ENCODE measurements at places on chromosomes 1 and 21. TPM values are rescaled to one million over a fixed set of nuclear protein-coding genes. Genes with fewer than 3 reads are reported as not detected.
A peak's percentile ranks its signal among the peaks of the same experiment; 100 is the strongest.

MYOC gene
- 31.0 TPM for total RNA-seq

DNA sequence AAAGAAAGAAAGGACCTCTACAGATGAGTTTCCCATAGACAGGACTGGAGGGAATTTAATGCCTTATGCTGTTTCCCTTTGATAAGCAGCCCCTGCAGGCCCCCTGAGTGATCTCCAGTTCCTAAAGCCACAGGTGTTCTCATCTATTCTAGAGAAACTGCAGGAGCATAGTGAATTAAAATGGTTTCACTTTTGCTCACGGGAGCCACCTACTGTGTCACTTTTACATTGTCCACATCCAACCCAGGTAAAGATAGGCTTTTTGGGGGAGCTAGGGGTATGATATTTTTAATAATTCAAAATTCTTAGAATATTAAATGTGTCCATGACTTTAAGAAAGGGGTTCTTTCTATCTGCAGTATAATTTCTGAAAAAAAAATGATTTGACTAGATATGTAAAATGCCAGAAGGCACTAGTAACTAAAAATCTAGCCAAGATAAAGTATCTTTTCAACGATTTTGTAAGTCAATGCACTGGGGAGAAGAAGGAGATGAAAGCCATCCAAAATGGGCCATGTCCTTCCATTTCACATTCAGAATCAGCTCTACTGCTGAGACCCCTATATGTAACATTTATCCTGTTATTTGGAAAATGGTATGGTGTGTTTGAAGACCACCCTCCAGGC, 267.3 kb upstream of the DUSP10 start:
- no peak for DNase-seq
- H3K27me3 ChIP-seq, result no peaks in the 10 kb centered on the region
- H3K36me3 ChIP-seq, result no peaks in the 10 kb centered on the region
- no peak overlapping the region for H3K4me3 ChIP-seq
- no peaks in the 10 kb centered on the region for H3K4me1 ChIP-seq

- H3K4me3 ChIP-seq, result no peak overlapping the region
- H3K27ac ChIP-seq, result no peak overlapping the region
- H3K4me1 ChIP-seq, result no peaks in the 10 kb centered on the region
- no peaks in the 10 kb centered on the region for H3K27me3 ChIP-seq
- peaks cover 5% of the 10 kb centered on the region for H3K36me3 ChIP-seq
- DNase-seq, result peak; percentile 46
Measured at GRCh38 chr1:3817821-3818597, 21.7 kb upstream of the LRRC47 start.

DNA sequence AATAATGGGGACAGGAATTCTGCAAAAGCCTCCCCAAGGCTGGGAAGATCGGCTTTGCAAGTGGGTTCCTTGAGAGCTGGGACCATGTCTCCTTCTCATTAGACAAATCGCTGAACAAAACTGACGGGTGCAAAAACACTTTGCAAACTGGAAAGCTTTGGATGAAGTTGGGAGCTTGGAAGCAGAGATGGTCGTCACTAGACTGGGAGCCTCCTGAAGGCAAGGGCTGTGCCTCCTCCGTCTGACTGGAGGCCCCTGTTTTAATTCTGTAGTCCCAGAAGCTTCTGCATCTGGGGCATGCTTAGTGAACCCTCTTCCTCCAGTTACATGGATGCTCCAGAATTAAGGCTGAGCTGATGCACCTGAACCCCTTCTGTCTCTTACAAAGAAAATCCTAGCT, 82.3 kb upstream of the IFFO2 start:
- no peaks in the 10 kb centered on the region for H3K36me3 ChIP-seq
- DNase-seq, result no peak
- H3K27ac ChIP-seq, result no peak overlapping the region
- H3K27me3 ChIP-seq, result peaks cover 8% of the 10 kb centered on the region
- no peaks in the 10 kb centered on the region for H3K4me1 ChIP-seq
- no peak overlapping the region for H3K4me3 ChIP-seq

DNA sequence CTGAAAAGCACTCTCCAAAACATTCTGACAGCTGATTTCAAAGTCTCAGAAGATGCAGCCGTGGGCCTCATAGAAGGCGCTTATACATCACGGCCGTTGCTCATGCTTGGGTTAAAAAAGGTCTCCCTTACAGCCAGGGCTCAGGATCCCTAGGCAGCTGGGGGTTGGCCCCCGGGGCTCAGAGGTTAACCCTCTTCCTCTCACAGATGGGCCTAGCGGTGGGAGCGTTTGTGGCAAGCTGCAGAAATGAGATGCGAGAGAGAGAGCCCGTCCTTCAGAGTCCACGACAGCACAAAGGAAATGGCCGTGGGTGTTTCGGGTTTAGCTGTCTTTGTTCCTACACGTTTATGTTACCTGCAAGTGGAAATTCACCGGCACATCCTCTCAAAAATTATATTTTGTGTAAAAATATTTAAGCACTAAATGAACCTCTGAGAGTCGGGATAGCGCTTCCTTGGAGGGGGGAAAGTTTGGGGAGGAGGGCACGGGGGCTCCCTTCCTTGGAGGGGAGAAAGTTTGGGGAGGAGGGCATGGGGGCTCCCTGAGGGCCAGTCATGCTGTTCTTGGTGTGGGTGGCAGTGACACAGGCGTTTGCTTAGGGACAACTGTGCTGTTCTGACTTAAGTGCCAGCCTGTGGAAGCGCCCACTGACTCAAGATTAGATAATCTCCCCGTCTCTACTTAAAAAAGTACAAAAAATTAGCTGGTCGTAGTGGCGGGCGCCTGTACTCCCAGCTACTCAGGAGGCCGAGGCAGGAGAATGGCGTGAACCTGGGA, 20.5 kb upstream of the PRDM15 start:
- peaks cover 4% of the 10 kb centered on the region for H3K4me1 ChIP-seq
- peaks cover 49% of the 10 kb centered on the region for H3K36me3 ChIP-seq
- no peaks in the 10 kb centered on the region for H3K27me3 ChIP-seq
- peak; percentile 48 for DNase-seq
- H3K27ac ChIP-seq, result no peak overlapping the region
- H3K4me3 ChIP-seq, result no peak overlapping the region

GRCh38 chr21:36149788-36150711, 6.6 kb upstream of the DOP1B start:
- no peaks in the 10 kb centered on the region for H3K27me3 ChIP-seq
- peak overlapping the region; percentile 65 for H3K27ac ChIP-seq
- H3K4me1 ChIP-seq, result peaks cover 7% of the 10 kb centered on the region
- peak; percentile 84 for DNase-seq
- no peaks in the 10 kb centered on the region for H3K36me3 ChIP-seq

DNA sequence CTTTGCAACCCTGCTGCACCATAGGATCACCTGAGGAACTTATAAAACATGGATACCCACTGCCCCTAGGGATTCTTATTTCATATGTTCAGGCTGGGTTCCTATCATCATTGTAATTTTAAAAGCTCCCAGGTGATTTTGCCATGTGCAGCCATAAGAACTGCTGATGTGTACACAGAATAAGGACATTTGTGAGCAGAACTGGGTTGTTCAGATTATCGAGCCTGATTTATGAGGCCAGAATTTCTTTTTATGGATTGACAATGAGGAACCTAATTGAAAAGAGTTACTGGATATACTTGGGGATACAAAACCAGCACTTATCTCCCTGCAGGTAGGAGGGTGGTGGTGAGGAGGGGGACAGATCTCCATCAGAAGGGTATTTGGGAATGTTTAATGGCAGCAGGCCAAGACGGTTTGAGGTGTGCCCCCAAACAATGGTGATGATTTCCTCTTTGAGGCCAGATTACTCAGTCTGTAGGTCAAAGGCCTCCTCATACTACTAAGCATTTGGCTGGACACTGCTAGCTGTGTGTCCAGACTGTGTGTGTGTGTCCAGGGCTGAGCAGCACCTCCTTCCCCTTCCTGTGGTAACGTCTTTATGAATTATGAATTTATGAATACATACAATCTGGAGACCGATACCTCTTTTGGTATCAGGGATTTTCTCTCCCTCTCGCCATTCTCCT, 18.9 kb downstream of the NOS1AP start:
- H3K4me1 ChIP-seq, result peaks cover 43% of the 10 kb centered on the region
- no peaks in the 10 kb centered on the region for H3K27me3 ChIP-seq
- no peak overlapping the region for H3K4me3 ChIP-seq
- DNase-seq, result no peak

GRCh38 chr1:208221291-208221622, 22.9 kb downstream of the PLXNA2 start:
- no peak overlapping the region for H3K4me3 ChIP-seq
- DNase-seq, result no peak
- peaks cover 15% of the 10 kb centered on the region for H3K36me3 ChIP-seq
- H3K4me1 ChIP-seq, result peaks cover 43% of the 10 kb centered on the region
- peak overlapping the region; percentile 79 for H3K27ac ChIP-seq
- H3K27me3 ChIP-seq, result no peaks in the 10 kb centered on the region

CGN gene
- total RNA-seq, result 0.33 TPM
